ENCODE measurements at places on chromosomes 3 and 15. TPM values are rescaled to one million over a fixed set of nuclear protein-coding genes. Genes with fewer than 3 reads are reported as not detected.

The NRG4 gene
- not detected for total RNA-seq

The RCN2 gene
- total RNA-seq: 43.5 TPM

The UBP1 gene
- 86.2 TPM for total RNA-seq

The DPH3 gene
- 17.7 TPM for total RNA-seq

The WWTR1 gene
- 117 TPM for total RNA-seq

The KBTBD13 gene
- total RNA-seq: not detected

The RBPMS2 gene
- total RNA-seq: not detected

The GRAMD2A gene
- total RNA-seq: 0.14 TPM

The PPM1M gene
- total RNA-seq: 15.9 TPM

The TNFSF10 gene
- total RNA-seq: 108 TPM

The ARL6 gene
- 7.0 TPM for total RNA-seq

The GOLGA8S gene
- 0.04 TPM for total RNA-seq

The NCBP2 gene
- total RNA-seq: 85.5 TPM

Measured in pulmonary artery endothelial cell (primary cell).